ENCODE measurements at places on chromosomes 12 and 14.

DNA sequence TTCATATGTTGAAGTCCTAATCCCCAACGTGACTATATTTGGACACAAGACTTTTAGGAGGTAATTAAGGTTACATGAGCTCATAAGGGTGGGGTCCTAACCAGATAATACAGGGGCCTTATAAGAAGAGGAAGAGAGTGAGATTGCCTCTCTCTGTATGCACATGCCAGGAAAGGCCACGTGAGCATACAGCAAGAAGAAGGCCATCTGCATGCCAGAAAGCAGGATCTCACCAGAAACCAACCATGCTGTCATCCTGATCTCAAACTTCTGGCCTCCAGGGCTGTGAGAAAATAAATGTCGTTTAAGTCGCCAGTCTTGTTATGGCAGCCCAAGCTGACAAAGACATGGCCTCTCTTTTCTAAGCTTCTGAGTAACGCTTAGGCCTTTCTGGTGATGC lies 69.0 kb upstream of the GPHB5 start:
- DNase-seq, result no peak

DNA sequence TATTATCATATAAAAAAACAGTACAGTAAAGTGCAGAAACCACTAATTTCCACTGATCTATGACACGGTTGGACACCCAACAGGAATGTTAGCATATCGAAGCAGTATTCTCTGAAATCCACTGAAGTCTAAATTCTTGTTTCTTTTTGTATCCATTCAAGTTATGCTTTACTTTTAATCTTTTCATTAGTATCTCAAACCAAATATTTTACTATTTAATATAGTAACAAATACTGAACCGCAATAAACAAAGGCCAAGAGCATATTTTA lies 41.1 kb downstream of the ATXN2 start:
- no peak for DNase-seq

GRCh38 chr12:69630191-69630590 lies 19.5 kb upstream of the LRRC10 start:
- DNase-seq, result peak; percentile 54

DNA sequence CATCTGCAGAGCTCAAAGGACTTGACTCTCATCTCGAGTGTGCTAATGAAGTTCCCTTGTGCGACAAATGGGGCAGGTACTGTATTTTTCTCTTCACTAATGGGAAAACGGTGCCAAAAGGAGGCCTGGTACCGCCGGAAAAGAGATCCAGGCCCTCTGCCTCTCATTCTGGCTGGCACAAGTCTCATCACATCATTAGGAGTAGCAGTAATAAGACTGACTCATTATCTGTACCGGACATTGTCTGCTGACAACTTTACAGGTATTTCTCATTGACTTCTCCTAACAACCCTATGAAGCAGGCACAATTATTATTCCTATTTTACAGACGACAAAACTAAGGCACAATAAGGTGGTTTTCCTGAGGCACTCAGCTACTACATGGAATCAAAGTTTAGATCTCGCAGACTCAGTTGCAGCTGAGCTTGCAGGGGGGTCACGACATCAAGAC lies 668 bp downstream of the APPL2 start:
- DNase-seq, result no peak

- DNase-seq, result no peak
Observed at GRCh38 chr14:92577321-92577742, 63.8 kb downstream of the RIN3 start.

- DNase-seq, result no peak
Observed at GRCh38 chr14:74871819-74872218, 4.1 kb downstream of the PROX2 start.

GRCh38 chr12:126974779-126975178 lies 1292.2 kb upstream of the TMEM132C start:
- DNase-seq, result peak; percentile 11

DNA sequence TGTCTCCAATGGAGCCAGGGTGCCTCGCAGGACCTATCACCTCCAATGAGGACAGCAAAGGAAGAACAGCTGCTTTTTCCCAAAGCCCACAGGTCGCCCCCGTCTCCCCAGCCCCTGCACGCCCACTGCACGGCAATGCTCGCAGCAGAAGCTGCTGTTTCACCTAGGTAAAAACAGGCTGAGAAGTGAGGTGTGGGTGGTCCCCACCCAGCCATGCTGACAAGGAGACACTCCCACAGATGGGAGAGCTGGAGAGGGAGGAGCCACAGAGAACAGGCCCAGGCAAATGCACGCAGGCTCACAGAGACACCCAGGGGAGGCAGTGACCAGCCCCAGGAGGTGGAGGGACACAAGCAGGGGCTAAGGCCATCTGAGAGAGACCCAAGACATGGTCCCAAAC lies 10.4 kb downstream of the CFAP73 start:
- no peak for DNase-seq

DNA sequence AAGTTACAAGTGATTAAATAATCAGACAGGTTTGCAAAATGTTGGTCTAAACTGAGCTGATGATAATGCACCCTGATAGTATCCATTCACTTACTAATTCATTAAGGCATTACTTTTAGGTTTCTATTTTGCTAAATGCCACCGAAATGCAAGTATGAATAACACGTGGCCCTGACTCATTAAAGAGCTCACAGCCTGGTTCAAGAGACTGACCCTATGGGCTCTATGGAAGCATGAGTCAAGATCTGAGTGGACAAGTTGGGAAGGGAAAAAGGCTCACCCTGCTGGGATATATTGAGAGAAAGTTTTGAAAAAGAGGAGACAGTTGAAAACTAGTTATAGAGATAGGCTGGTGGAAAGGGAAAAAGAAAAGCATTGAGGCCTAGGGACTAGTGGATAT lies 14.8 kb upstream of the LRRC9 start:
- DNase-seq, result no peak

DNA sequence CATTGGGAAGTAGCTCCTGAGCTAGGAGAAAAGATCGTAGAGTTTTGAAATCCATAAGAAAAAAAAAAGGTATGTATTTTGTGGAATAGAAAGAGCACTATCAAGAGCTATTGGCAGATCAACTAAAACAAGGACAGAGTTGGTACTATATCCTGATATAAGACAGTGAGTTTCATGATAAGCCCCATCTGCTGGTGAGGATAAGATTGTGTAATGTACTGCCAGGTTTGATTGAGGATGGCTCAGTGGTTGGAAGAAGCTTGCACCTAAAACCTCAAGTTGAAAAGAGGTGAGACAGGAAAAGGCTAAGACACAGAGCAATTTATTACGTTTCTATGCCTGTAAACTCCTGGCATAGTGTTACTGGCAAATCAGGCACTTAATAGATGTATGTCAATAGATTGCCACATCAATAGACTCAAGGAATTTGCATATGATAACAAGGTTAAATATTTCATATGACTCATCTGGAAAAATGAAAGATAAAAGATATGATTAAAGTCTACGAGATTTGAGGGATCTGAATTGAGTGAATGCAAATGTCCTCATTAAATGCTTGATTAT lies 525.6 kb downstream of the FLRT2 start:
- DNase-seq, result peak; percentile 35

DNA sequence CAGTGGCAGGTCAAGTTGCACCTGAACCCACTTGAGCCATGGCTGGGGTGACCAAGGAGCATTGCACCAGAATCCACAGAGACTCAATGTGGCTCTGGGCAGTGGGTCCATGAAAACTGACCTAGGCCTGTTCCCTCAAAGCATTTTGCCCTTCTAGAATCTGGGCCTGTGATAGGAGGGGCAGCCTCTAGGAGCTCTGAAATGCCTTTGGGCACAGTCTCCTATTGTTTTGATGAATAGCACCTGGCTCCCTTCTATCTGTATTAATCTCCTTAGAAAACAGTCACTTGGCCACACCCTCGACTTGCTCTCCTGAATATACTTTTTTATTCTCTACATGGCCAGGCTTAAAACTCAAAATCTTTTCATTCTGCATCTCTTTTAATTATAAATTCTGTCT lies 14.1 kb upstream of the KRAS start:
- peak; percentile 32 for DNase-seq

- DNase-seq, result no peak
Observed at GRCh38 chr12:124544311-124544970, 23.0 kb downstream of the NCOR2 start.

- peak; percentile 73 for DNase-seq
Observed at GRCh38 chr14:39469094-39469710, 37.0 kb upstream of the FBXO33 start.

DNA sequence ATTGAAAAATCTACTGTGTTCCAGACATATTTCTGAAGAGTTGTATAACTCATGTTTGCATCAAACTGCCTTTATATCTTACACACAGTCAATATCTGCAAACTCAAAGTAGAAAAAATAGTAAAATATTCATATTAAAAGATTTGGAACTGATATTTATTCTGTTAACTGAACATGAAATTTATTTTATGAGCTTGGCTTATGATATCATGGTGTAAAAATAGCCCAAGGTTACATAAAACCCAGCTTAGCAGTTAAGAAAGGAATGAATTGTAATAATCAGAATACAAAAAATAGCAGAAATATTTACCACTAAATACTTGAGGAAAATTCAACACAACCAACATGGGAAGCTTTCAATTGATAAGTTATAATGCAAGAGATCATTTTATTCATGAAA lies 367.9 kb downstream of the FLRT2 start:
- DNase-seq, result no peak

DNA sequence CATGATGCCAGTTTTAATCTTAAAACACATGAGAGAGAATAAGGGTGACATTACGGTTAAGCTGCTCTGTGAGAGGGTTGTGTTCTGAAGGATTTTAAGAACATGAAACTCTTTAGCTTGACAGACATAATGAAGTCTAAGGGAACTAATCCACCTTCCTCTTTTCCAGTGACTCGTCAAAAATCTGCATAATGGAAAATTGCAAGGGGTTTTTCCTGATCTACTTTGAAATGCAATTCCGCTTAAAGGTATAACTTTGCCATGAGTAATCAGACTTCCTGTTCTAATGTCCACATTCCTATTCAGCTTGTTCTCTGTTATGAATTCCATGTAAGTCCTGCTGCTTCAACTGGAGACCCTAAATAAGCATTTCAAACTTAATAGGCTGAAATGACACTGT lies at the start of gene ZNF705A:
TSS of gene ZNF705A (plus strand) at position 171 of the 400 bp plus-strand sequence. CDS start 15,611 bp downstream, outside the sequence.
- no peak for DNase-seq
